ENCODE measurements at places on chromosomes 12 and 14. TPM values are rescaled to one million over a fixed set of nuclear protein-coding genes. Genes with fewer than 3 reads are reported as not detected.

DNA sequence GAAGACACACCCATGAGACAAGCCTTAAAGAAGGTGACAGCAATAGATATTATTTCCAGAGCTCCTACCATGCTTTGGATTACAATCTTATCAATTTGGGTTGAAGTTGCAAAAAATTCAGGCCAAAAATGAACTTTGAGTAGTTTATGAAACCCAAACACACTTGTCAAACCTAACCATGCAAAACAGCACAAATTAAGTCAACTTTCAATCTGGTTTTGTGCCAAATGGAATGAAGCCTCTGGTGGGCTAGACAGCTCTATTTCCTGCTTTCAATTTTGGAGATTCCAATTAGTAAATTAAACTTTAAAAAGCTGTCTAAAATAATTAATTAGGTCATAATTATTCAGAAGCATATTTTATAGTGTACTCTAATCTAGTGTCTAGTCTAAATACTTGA, 203.4 kb downstream of the SYT1 start:
- no peak for DNase-seq

GRCh38 chr14:94977016-94977415, 180.3 kb downstream of the DICER1 start:
- DNase-seq: no peak

The DAO gene
- total RNA-seq: not detected

The SLC10A1 gene
- not detected for total RNA-seq

- no peak for DNase-seq
Observed at GRCh38 chr12:119661882-119662281, 6.1 kb upstream of the PRKAB1 start.

The TDRD9 gene
- 3.5 TPM for total RNA-seq

- DNase-seq: no peak
Observed at GRCh38 chr12:64801381-64801780, 23.1 kb upstream of the TBC1D30 start.

The POTEM gene
- not detected for total RNA-seq

The PTGDR gene
- total RNA-seq: not detected

All from mammary epithelial cell (primary cell).